Progenitor cell of endocrine pancreas (in vitro differentiated cells): ENCODE measurements at places on chromosomes 2 and 18. TPM values are rescaled to one million over a fixed set of nuclear protein-coding genes. Genes with fewer than 3 reads are reported as not detected.

GRCh38 chr2:160427629-160428404 is 65.8 kb downstream of the RBMS1 start:
- no peak for DNase-seq
- peaks cover 9% of the 10 kb centered on the region for H3K4me1 ChIP-seq
- H3K27me3 ChIP-seq = no peaks in the 10 kb centered on the region
- H3K27ac ChIP-seq = peak overlapping the region; percentile 79
- H3K4me3 ChIP-seq = no peak overlapping the region
- H3K36me3 ChIP-seq = peaks cover 5% of the 10 kb centered on the region

DNA sequence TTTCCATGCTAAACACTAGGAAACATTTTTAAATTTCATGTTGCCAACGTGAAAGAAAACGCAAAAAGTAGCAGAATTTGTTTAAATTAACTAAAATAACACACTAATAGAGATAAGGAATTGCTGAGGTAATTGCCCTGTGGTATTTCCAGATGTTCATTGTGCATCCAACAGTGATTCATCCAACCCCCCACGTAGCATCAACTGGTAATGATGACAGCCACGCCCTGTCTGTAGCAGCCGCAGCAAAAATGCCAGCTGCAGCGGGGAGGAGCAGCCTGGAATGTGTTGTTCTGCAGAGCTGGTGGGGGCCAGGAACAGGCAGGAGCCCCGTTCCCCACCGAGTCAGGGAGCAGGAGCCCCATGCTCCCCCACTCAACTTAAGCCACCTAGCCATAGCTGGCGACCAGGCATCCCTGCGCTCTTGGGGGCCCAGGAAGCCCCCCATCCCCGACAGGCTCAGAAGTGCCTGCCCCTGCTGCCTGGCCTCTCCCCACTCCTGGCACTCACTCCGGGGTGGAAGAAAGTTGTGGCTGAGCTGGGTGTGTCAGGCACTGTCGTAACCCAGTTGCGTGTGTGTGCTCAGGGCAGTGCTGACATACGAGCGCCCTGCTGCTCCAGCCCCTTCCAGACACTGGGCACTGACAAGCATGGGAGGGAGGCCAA is 695.1 kb upstream of the ACVR2A start:
- no peak overlapping the region for H3K27ac ChIP-seq
- H3K4me3 ChIP-seq = no peak overlapping the region
- H3K36me3 ChIP-seq = no peaks in the 10 kb centered on the region
- no peak for DNase-seq
- no peaks in the 10 kb centered on the region for H3K4me1 ChIP-seq

TRAK2 gene
- 17.9 and 18.2 TPM in 2 replicates for total RNA-seq

UPP2 gene
- total RNA-seq = not detected in 2 replicates

- H3K4me1 ChIP-seq = no peaks in the 10 kb centered on the region
- peaks cover 8% of the 10 kb centered on the region for H3K36me3 ChIP-seq
- no peaks in the 10 kb centered on the region for H3K27me3 ChIP-seq
- H3K27ac ChIP-seq = no peak overlapping the region
These were observed 58.2 kb downstream of the ADI1 start for GRCh38 chr2:3460831-3461800.
